ENCODE measurements at places on chromosomes 3 and 15.

- DNase-seq, result no peak
These were observed 39.9 kb downstream of the TICRR start for GRCh38 chr15:89615135-89615534.

- no peak for DNase-seq
These were observed 81.9 kb downstream of the PPARG start for GRCh38 chr3:12370758-12371157.

- DNase-seq, result no peak
These were observed 5.9 kb upstream of the TBC1D21 start for GRCh38 chr15:73867426-73867825.

DNA sequence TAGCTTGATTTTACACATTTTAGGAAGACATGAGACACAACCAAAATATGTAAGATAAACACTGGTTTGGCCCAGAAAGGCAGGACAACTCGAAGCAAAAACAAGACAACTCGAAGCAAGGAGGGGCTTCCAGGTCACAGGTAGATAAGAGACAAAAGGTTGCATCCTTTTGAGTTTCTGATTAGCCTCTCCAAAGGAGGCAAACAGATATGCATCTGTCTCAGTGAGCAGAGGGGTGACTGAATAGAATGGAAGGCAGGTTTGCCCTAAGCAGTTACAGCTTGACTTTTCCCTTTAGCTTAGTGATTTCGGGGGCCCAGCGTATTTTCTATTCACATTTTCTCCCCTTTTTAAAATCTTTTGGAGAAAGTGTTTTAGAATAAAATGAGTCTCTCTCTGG, 74.7 kb downstream of the GLDN start:
- no peak for DNase-seq

DNA sequence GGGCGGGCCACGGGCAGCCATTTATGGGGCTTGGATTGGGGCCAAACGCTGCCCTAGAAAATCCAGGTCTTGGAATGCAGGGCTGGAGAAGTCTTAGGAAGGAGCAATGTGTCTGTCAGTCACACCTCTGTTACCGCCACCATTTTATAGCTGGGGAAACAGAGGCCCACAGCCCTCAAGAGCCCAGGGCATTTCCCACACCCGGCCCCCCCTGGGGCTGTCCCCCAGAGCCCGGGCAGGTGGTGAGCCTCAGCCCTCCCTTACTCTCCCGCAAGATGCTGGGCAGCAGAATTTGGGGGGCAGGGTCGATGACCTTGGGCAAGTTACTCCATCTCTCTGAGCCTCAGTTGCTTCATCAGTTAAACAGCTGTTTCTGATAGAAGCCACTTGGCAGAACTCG, 508.2 kb downstream of the SHQ1 start:
- DNase-seq, result no peak

- no peak for DNase-seq
These were observed 7.9 kb downstream of the RAB27A start for GRCh38 chr15:55281517-55282228.

DNA sequence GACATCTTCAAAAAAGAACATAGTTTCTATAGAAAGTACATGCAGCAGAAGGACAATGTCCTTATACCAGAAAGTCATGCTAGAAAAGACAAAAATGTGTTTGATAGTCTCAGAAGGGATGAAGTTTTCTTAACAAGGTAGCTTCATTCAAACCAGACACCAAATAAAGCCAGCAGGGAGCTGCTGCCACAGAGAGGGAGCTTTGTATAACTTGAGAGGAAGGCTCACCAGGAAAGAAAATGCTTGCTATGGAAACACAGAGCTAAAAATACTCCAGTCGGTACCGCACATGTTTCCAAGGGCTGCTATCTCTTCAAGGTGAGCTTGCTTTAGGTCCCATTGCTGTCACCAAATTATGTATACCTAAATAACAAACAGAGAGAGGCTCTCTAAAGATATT, 1074.8 kb upstream of the ALCAM start:
- DNase-seq, result no peak

GRCh38 chr3:140505876-140506275, 172.0 kb upstream of the TRIM42 start:
- no peak for DNase-seq

DNA sequence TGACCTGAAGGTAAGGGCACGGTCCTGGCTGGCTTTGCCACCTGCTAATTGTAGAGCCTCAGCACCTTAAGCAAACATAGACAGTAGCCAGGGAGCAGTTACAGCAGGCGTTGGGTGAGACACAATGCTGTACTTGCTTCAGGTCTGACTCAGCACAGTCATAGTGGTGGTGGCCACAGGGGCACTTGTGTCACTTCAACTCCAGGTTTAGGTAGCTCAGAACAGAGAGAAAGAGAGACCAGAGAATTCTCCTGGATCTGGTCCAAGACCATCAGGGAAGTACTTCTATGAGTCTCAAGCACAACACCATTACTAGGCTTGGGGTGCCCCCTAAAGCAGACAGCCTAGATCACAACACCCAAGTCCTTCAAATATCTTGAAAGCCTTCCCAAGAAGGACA, 204.4 kb downstream of the OTOL1 start:
- DNase-seq, result no peak

GRCh38 chr15:89303986-89304385, 30.6 kb downstream of the POLG start:
- DNase-seq, result no peak

GRCh38 chr3:98601180-98601579, 7.8 kb upstream of the CPOX start:
- DNase-seq, result no peak

DNA sequence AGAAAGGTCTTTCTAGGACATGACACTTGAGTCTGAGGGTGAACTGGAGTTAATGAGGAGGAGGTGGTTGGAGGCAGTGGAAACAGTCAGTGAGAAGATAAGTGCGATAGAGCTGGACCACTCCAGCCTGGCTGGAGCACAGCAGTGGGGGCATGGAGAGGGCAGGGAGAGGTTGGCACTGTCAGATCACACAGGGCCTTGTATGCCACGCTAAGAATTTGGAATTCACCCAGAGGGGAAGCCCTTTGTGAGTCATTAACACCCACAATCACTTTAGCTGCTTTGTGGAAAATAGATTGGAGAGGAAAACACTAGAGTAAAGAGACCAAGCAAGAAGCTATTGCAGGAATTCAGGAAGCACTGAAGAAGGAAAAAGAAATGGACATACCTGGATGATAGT, 83.3 kb downstream of the ZNF621 start:
- no peak for DNase-seq
